ENCODE measurements at places on chromosomes 3 and 15.

GRCh38 chr3:143267989-143268388 lies 148.4 kb downstream of the CHST2 start:
- no peak for DNase-seq

DNA sequence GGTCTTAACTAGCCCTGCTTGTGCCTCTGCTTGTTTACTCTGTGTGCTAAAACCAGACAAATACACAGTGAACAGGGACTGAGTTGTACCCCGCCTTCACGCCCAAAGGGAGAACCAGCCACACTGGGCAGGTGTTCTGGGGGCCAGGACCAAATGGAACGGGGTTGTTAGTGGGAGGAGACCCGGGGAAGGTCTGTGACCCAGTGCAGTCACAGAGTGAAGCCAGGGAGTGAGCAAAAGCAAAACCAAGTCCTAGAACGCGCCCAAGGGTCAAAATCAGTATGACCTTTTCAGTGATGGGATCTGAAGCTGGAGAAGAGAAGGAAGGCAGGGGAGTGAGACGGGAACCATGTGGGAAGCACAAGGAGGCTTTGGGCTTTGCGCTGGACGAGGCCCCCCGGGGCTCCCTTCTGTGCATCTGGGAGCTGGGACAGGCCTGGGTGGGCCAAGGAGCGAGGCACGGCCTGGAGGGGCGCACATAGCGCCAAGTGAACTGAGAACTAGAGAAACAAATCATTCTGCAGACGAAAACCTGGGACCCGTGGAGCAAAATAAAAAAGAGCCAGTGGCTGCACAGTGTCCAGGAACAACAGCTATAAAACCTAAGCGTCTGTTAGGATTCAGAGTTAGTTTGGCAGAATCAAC lies 78.3 kb upstream of the ALDH1A3 start:
- no peak for DNase-seq

DNA sequence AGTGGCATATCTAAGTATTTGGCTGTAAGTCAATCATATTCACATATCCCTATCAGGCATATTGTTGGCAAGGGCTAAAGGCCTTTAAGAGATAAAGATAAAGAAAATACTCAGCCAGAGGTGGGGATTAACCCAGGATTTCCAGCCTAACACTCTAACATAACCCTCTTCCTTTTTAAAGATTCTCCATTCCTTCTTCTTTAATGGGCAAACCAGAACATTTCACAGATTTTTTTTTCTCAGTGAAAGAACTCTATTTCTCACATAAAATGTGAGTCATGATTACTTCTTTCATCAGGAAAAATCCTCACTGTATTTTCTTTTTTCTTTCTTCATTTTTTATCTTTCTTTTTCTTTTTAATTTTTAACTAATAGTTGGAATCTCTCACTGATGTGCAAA lies 200.4 kb downstream of the NR1D2 start:
- no peak for DNase-seq

GRCh38 chr15:45094358-45094730 lies 19.6 kb downstream of the DUOX2 start:
- no peak for DNase-seq

DNA sequence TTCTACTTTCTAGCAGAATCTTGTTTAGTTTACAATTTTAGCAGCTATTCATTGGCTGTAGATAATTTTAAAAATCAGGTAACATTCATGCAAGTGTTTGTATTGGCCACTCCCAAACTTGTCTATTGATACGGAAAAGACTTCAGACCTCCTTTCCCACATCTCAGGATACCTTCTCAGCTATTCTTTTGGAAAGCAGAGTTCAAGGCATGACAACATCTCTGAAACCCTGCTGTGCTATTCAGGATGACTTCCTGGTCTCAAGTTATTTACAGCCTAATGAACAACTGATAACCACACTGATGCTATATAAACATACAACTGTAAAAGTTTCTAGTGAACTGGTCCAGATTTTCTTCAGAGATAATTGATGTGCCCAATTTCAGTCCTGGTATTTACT lies 55.8 kb downstream of the DZIP3 start:
- DNase-seq, result no peak

- no peak for DNase-seq
Measured at GRCh38 chr3:23283625-23284024, 80.5 kb downstream of the UBE2E2 start.

DNA sequence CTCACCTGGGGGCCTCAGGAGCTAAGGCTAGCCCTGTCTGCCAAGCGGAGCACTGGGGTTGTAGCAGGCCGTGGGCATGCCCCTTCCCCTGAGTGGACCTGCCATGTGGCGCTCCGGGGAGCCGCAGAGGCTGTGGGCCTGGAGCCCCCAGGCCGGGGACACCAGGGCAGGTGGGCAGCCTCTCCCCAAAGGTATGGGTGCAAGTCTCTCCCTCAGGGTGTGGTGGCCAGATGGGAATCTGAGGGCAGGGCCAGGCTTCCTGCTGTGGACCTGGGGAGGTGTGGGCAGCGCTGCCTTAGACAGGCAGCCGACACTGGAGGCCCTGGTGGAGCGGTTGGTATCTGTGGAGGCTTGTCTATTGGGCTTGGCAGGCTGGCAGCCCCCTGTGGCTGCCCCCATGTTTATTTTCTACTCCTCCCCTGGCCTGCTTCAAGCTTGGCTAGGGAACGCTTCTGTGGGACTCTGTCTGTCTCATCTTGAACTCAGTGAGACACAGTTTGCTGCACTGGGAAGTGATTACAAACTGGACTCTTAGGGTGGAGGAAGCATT lies 5.9 kb downstream of the ACVR2B start:
- no peak for DNase-seq

DNA sequence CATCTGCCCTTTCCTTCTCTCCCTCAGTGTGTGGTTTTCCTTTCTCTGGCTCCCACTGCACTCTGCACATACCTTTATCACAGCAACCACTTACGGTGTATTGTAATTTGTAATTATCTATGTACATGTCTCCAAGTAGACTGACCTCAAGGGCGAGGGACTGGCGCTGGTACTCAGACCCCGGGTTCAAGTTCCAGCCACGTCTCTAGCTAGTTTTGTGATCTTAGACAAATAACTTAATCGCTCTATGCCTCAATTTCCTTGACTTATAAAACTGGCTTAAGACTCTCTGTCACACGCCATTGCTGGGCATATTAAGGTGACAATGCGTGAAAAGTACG lies 607 bp upstream of the SENP2 start:
- DNase-seq, result no peak

GRCh38 chr3:132210476-132211346 lies 106.5 kb upstream of the ACP3 start:
- DNase-seq, result no peak

GRCh38 chr3:127104586-127104985 lies 88.3 kb upstream of the PRR23E start:
- DNase-seq, result no peak

GRCh38 chr3:126065876-126066275 lies 18.0 kb downstream of the SLC41A3 start:
- DNase-seq, result no peak

DNA sequence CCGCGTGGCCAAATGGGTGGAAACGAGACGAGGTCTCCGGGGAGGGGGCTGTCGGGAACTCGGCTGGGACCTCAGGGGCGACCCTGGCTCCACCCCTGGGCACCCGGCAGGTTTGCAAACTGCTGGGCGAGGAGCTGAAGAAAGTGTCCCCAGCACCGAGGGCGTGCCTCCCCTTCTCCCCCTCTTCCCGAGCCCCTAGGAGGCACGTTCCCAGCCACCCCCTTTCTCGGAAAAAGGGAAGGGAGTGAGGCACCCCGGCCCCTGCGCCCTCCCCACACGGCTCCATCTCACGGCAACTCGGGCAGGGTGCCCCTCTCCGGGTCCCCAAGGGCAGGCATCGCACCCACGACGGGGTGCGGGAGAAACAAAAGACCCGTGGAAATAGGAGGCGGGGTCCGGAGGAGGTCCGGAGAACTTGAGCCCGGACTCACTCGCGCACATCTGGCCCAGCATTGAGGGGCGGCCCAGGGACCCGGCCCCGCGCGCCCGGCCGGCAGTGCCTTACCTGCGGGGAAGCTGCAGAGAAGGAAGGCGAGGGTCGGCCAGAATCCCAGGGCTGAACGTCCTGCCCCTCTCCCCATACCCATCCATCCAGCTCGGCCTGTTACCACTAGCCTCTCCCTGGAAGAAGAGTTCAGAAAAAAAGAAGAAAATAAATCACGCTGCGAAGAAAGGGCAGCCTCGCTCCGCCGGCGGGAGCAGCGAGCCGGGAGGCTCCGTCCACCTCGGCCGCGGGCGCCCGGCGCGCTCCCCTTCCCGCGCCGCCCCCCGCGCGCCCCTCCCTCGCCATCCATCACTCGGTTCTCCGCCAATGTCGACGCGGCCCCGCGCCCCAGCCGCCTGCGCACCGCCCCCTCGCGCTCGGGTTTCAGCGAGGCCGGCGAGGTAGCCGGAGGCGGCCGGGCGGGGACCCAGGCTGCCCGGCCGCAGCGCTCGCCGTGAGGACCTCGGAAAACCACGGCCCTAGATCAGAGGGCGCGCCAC lies 16.3 kb downstream of the RGMA start:
- peak; percentile 37 for DNase-seq

- DNase-seq, result no peak
Measured at GRCh38 chr3:69691860-69692259, 47.4 kb upstream of the MITF start.

DNA sequence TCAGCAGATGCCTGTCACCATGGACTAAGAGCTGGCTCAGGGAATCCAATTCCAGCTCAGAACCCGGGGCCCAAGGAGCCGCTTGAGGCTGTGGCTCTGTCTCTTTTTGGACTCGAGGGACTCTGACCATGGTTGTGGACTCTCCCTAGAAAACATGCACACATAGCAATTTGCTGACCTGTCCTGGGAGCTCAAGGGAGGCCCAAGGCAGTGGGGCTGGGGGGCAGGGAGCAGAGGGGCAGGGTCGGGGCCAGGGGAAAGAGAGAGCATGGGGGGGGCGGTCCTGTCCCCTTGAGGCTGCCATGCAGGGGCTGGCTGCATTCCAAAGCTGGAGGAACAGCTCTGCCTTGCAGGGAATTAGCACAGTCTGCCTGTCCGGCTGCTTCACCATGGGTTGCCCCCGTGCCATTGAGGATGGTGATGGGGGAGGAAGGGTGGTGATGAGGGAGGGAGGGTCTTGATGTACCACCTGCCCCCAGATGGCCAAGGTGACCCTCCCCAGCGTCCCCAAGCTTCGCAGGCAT lies 190.1 kb downstream of the GOLGA6L6 start:
- DNase-seq, result no peak

- no peak for DNase-seq
Measured at GRCh38 chr3:120650311-120650710, 31.7 kb downstream of the HGD start.

- peak; percentile 32 for DNase-seq
Measured at GRCh38 chr3:150015901-150016300, 45.2 kb upstream of the PFN2 start.

GRCh38 chr3:107465064-107465631 lies 57.6 kb upstream of the BBX start:
- no peak for DNase-seq
